HuH-7.5 (cell line): ENCODE measurements at places on chromosomes 1 and 21.

- DNase-seq: no peak
Observed at GRCh38 chr1:182368358-182368757, 23.2 kb downstream of the GLUL start.

GRCh38 chr1:150609732-150610131 is 19.7 kb downstream of the ENSA start:
- DNase-seq: no peak

- DNase-seq: no peak
Observed at GRCh38 chr21:27171707-27172106, 204.8 kb upstream of the ADAMTS5 start.

GRCh38 chr1:221356693-221357092 is 385.2 kb downstream of the DUSP10 start:
- no peak for DNase-seq

DNA sequence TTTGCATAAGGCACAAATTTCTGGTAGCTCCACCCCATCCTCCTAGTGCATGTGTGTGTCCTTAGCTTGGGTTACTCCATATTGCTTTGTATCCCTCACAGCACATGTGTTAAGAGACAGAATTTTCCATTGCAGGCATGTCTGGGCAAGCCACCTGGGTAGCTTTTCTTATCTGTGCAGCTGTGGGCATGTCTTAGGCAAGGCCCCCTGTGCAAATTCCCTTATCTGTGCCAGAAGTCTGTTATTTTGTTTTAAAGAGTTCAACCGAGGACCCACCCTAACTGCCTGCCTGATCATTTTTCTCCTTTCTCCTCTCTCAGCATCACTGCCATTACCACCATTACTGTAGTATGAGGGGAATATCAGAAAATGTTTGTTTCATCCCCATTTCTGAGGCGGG is 131.9 kb downstream of the CYYR1 start:
- DNase-seq: no peak

DNA sequence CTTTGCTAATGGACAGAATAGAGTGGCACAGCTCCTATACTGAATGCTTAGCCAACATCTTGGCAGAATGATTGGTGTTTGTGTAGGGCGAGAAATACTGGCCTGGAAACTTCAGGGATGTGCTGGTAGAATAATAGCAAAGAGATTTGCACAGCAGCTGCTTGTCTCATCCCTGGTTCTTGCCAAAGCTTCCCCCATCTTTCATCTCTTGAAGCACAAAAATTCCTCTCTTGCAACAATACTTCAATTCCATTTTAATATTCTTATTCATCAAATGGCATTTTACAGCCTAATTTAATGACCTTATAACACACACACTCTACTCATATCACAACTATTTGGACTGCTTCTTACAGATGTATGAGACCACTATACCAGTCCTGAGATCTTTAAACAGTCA is 37.7 kb downstream of the LHX8 start:
- no peak for DNase-seq

DNA sequence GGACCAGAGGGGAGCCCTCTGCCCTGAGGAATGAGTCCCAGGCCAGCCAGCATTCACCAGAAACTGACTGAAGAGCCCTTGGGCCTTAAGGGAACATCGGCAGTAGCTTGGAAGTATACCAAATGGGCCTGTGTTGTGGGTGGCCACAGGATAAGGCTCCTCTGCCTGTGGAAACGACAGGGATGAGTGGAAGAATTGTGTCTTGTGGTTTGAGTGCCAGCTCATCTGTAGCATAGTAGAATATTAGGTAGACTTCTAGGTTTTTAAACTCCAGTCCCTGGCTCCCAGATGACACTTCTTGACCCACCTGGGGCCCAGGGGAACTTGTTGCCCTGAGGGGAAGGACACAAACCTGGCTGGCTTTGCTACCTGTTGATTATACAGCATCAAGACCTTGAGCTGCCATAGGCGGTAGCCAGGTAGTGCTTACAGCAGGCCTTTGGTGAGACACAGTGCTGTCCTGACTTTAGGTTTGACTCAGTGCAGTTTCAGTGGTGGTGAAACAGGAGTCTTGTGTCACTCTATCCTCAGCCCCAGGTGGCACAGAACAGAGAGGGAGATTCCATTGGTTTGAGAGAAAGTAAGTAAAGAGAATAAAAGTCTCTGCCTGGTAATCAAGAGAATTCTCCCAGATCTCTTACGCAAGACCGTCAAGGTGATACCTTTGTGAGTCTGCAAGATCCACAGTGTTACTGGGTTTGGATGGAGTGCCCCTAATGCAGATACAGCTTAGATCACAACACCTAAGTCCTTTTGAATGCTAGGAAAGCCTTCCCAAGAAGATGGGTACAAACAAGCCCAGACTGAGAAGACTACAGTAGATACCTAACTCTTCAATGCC is 50.2 kb downstream of the RABGAP1L start:
- DNase-seq: no peak

DNA sequence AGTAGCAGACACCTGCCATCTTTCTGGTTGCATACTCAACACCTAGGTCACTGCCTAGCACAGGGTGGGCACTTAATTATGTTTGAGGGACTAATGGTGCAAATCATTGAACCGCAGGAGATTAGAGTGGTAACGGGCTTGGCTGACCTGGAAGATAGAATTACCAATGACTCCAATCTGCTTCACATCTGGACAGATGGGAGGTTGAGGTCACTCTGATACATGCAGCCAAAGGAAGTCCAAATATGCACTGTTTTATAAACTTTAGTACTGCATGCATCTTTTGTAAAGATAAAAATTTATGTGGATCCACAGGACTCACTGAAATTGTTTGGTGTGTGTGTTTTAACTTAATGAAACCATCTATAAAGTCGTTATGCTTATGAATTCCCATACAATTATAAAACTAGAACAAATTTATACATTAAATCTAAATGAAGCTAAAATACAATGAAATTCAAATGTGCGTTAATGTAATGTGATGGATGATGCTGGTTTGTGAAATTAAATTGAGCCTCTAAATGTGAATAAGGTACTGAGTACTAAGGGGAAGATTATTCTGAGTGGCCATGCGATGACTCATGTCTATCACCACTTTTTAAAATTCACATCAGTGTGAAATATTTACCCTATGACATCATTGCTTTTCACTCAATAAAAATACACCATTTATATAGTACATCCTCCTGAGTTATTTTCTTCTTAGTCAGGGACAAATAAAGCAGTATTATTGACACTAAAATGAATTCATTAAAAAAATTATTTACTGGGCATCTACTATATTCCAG is 224.7 kb upstream of the FAM78B start:
- no peak for DNase-seq

GRCh38 chr1:228455715-228456114 is 31.5 kb upstream of the RNF187 start:
- no peak for DNase-seq

GRCh38 chr1:15107911-15108310 is 45.6 kb upstream of the TMEM51 start:
- no peak for DNase-seq

- DNase-seq: no peak
Observed at GRCh38 chr1:101136739-101137138, 100.1 kb upstream of the S1PR1 start.

DNA sequence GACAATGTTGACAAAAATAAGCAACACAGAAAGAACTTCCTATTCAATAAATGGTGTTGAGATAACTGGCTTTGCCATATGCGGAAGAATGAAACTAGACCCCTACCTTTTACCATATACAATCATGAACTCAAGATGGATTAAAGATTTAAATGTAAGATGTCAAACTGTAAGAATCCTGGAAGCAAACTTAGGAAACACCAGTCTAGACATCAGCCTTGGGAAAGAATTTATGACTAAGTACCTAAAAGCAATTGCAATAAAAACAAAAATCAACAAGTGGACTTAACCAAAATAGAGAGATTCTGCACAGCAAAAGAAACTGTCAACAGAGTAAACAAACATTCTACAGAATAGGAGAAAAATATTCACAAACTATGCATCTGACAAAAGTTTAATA is 16.1 kb upstream of the CLDN8 start:
- DNase-seq: no peak

DNA sequence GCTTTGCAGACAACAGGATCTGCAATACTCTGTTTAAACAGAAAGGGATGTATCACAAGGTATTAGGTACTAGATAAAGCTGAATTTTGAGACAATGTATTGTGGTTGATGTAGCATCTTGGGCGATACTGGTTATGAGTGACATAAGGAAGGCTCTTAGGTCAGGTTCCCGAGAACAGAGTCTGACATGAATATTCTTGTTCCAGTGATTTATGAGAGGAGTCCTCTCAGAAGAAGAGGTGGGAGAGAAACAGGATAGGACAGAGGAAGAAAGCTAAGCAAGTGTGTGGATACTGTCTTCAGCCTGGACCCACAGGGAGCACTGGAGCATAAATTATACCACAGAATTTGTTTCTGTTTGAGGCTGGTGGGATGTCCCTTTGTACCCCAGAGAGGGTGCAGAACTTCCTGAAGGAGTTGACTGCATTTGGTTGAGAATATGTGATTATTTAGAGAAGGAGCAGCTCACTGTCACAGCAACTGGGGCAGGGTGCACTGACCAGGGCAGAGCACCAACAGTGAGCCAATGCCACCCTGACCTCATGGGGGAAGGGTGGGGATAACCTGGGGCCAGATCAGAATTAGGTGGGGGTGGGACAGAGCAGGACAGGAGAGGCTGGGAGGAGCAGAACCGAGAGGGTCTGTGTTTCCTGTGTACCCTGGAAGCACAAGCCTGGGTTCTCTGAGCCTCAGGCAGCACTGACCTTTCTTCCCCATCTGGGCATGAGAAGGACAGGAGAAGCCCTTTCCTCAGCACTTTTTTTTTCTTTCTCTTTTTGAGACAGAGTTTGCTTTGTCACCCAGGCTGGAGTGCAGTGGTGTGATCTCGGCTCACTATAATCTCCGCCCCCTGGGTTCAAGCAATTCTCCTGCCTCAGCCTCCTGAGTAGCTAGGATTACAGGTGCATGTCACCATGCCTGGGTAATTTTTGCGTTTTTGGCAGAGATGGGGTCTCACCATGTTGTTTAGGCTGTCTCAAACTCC is 36.3 kb upstream of the SLC6A9 start:
- no peak for DNase-seq

- DNase-seq: no peak
Observed at GRCh38 chr1:118269598-118269997, 84.6 kb upstream of the SPAG17 start.

DNA sequence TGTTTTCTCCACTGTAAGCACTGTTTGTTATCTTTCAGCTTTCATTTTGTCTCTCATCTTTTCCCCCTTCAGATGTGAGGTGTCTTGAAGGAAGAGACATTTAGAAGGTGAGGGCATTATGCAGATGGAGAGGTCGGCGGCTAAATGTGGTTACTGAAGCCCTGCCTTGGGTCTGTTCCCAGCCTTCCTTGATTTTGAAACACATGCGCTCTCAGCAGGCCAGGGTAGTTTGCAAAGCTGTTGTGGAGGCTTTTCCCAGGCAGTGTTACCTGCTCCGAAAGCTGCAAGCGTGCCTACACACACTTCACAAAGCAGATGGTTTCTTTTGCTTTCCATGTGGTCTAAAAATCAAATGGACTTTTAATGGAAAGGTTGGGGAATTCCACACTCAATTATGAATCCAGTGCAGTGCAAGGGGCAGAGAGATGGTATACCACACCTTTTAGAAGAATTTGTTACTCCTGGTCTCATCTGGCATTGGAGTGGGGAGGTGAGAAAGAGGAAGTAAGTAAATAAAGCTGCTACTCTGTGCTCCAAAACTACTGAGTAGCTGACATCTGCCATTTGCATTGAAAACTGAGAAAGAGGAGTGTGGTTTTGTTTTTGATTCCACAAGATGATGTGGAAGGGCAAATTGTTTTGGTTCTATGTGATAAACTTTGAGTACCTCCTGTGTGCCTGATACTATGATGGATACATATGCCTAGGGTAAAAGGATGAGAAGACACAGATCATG is 91.9 kb downstream of the NFIA start:
- no peak for DNase-seq

GRCh38 chr1:33348676-33349080 is 27.8 kb upstream of the A3GALT2 start:
- no peak for DNase-seq

GRCh38 chr1:106290805-106291501 is 765.5 kb upstream of the PRMT6 start:
- DNase-seq: no peak
